ENCODE measurements at places on chromosomes 13 and 19.

GRCh38 chr13:105220063-105220462, 1315.4 kb downstream of the EFNB2 start:
- no peak for DNase-seq

- peak; percentile 16 for DNase-seq
Observed at GRCh38 chr13:112101360-112101930, 34.5 kb downstream of the SOX1 start.

GRCh38 chr19:21109116-21109515, 27.1 kb downstream of the ZNF714 start:
- DNase-seq = no peak

DNA sequence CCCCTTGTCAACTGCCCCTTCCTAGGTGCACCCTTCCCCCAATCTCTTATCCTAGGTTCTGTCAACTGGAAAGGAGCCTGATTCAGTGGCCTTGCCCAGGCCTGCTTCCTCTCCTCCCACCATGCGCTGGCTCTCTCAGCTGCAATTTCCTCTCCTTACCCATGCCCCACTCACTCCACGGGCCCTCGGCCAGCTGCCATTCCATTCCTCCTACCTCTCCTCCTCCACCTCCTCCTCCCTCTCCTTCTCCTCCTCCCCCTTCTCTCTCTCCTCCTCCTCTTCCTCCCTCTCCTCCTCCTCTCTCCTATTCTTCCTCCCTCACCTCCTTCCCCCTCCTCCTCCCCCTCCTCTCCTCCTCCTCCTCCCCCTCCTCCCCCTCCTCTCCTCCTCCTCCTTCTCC, 9.6 kb upstream of the TIMM44 start:
- DNase-seq = no peak

DNA sequence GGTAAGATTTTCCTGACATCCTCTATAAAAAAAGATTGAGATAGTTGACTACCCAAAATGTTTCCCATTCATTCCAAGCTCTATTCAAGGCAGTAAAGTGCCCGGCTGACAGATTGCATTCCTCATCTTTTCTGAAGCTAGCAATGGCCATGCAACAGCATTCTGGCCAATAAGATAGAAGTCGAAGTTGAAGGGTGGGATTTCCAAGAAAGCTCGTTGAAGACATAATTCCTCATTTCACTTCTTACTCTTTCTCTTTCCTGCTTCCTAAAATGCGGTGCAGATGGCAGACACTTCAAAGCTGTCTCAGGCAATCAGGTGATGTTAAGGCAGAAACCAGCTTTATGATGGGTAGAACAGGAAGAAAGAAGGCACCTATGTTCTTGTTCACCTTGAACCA, 13.4 kb upstream of the ALOX5AP start:
- no peak for DNase-seq

Measured in NCI-H82 (cell line).